ENCODE measurements at places on chromosomes 11 and 22. TPM values are rescaled to one million over a fixed set of nuclear protein-coding genes. Genes with fewer than 3 reads are reported as not detected.

Gene NAALADL1
- total RNA-seq, result 15.4 TPM

Gene EFEMP2
- total RNA-seq, result 131 TPM

Gene DDI1
- not detected for total RNA-seq

Gene BRSK2
- total RNA-seq, result 0.81 TPM

Gene OTOG
- not detected for total RNA-seq

Gene LYVE1
- 112 TPM for total RNA-seq

Gene PMM1
- total RNA-seq, result 17.9 TPM

Gene DKK3
- total RNA-seq, result 138 TPM

Gene HTR3B
- not detected for total RNA-seq

Gene P4HA3
- total RNA-seq, result 5.6 TPM

Gene CST6
- total RNA-seq, result 0.56 TPM

Gene CTSW
- 1.8 TPM for total RNA-seq

Gene SHISA8
- not detected for total RNA-seq

Gene MMP1
- 0.46 TPM for total RNA-seq

Gene NUCB2
- total RNA-seq, result 162 TPM

Gene PKP3
- total RNA-seq, result not detected

Gene TBCEL
- total RNA-seq, result 30.8 TPM

Gene ALX4
- not detected for total RNA-seq

Gene KIAA1671
- total RNA-seq, result 26.2 TPM

All from posterior vena cava (tissue), 2 donors.